ENCODE measurements at places on chromosomes 1 and 21. TPM values are rescaled to one million over a fixed set of nuclear protein-coding genes. Genes with fewer than 3 reads are reported as not detected.
A peak's percentile ranks its signal among the peaks of the same experiment; 100 is the strongest.

The NIBAN1 gene
- 7.9 TPM for total RNA-seq

The PAPPA2 gene
- total RNA-seq: 0.52 TPM

The TMEM50A gene
- 89.9 TPM for total RNA-seq

The CFAP141 gene
- not detected for total RNA-seq

DNA sequence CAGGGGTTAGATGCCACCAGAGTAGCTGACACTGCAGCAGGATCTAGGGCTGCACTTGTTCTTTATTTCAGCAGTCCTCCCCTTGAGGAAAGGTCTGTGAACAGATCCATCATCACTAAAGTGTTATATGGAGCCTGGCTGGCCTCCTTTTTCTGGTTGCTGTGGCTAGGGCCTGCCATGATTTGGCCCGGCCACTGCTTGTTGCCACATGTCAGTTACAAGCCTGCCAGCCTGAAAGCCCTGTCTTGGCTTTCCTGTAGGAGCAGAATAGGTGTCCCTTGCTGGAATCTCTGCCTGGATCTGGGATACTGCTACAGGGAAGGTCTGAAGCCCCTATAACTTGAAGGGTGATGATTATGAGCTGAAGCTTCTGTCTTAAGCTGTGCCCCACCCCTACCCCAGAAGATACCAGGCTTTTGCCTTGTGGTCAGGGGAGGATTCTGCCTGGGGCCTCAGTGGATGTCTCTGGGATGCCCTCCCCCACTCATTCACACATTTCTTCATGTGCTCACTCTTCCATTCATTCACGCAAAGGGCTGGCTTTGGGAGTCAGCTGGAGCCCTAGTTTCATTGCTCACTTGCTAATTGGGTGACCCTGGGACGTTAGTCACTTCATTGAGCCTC lies 64.7 kb downstream of the NDUFS5 start:
- DNase-seq: no peak
- H3K36me3 ChIP-seq: no peaks in the 10 kb centered on the region
- H3K27me3 ChIP-seq: no peaks in the 10 kb centered on the region
- peaks cover 6% of the 10 kb centered on the region for H3K4me1 ChIP-seq

GRCh38 chr21:25967181-25967900 lies 203.2 kb downstream of the APP start:
- H3K27me3 ChIP-seq: no peaks in the 10 kb centered on the region
- peaks cover 7% of the 10 kb centered on the region for H3K4me1 ChIP-seq
- H3K27ac ChIP-seq: peak overlapping the region; percentile 73
- H3K4me3 ChIP-seq: no peak overlapping the region
- peaks cover 36% of the 10 kb centered on the region for H3K36me3 ChIP-seq

DNA sequence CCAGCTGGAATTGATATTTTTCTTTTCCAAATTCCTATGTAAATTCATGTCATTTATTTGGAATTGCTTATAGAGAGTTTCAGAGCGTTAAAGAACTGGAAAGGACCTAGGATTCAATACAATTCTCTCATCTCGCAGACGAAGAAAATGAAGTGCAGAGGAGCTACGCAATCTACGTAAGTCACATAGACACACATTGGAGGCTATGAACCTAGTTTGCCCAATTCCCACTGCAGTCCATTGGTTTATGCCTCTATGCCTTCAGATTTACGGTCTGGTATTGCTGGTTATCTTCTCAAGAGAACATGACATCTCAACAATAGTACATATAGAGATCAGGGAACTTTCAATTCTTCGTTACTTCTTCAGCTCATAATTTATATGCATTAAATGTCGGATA lies 971 bp upstream of the RNF2 start:
- H3K4me3 ChIP-seq: peak overlapping the region; percentile 80
- no peak for DNase-seq
- H3K36me3 ChIP-seq: no peaks in the 10 kb centered on the region
- H3K4me1 ChIP-seq: peaks cover 29% of the 10 kb centered on the region
- H3K27ac ChIP-seq: no peak overlapping the region
- H3K27me3 ChIP-seq: no peaks in the 10 kb centered on the region

DNA sequence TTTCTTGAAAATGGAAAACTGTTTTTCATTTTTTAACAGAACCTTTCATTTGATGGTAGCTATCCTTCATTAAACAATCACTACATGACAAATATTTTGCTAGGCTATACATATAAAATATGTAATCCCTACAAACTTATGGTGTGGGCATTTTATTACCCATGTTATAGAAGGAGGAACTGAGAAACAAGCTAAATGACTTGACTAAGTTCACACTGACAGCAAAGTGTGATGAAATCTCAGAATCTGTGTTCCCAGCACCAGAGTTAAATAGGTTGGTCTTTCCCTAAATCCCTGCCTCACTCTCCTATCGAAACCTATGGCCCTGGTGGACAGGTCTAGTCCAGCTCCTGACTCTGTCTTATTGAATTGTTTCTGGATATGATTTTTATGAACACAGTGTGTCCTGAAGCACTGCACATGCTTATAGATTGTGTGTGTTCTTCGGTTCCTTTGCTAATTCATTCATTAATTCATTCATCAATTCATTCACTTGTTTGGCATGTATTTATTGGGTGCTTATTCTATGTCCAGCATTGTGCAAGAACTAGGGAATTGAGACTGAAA lies 301.0 kb downstream of the GRIK1 start:
- peaks cover 2% of the 10 kb centered on the region for H3K36me3 ChIP-seq
- peaks cover 6% of the 10 kb centered on the region for H3K4me1 ChIP-seq
- H3K27me3 ChIP-seq: no peaks in the 10 kb centered on the region
- DNase-seq: no peak
- H3K4me3 ChIP-seq: no peak overlapping the region
- no peak overlapping the region for H3K27ac ChIP-seq

DNA sequence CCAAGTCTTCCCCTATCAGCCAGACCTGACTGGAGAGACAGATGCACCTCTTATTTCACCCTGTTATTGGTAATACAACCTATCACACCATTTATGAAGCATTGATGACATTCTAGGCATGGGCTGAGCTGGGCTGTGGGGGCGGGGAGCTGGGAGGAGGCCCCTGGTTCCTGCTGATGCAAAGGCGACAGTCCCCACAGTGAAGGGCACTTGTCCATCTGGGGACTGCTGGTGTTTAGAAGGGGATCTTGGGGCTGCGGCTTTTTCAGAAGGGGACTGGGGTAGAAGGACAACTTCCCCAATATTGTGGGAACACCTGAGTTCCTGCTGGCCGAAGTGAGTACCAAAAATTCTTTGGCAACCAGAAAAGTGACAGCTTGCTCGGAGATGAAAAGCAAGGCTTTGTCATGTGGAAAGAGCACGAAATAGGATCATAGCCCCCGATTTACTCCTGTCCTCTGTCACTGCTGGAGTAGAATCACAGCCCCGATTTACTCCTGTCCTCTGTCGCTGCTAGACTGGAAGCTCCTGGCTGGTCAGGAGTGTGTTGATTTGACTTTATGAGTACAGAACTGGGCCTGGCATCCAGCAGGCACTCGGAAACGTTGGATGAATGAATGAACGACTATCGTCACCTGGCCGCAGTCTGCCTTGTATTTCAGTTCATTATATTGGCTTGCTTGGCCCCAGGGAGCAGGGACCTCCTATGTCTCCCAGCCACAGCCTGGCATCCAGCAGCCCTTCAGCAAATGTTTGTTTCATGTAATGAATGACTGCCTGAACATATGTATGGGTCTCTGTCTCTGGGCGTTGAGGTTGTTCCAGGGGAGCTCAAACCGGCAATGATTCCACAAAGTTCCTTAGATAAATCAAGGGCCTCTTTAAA lies 16.5 kb upstream of the ETV3L start:
- no peak for DNase-seq
- H3K36me3 ChIP-seq: peaks cover 2% of the 10 kb centered on the region
- no peak overlapping the region for H3K4me3 ChIP-seq
- peaks cover 5% of the 10 kb centered on the region for H3K4me1 ChIP-seq

GRCh38 chr1:13627127-13627526 lies 43.5 kb downstream of the PDPN start:
- no peaks in the 10 kb centered on the region for H3K4me1 ChIP-seq
- H3K4me3 ChIP-seq: no peak overlapping the region
- H3K27ac ChIP-seq: no peak overlapping the region
- no peak for DNase-seq

All from activated naive CD8-positive, alpha-beta T cell treated with anti-CD3 and anti-CD28 coated beads for 36 hours (primary cell).